Activated CD8-positive, alpha-beta memory T cell treated with anti-CD3 and anti-CD28 coated beads for 24 hours (primary cell): ENCODE measurements at places on chromosomes 7 and 10.

DNA sequence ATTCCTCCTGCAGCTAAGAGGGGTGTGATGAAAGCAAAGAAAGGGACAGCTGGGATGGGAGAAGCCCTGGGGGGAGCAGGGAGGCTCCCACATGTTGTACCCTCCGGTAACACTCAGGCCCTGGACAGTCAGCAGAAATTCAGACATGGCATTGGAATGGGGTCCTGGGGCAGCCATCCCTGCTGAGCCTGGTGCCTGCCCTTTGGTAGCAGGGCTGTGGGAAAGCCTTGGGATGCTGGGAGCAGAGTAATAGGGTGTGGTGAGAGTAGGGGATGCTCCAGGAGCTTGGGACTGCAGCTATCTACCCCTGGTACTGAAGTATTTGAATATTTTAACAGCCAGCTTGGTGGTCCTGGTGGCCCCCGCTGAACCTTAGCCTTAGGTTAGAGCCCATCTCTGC is 56.8 kb downstream of the FAM241B start:
- DNase-seq = no peak

GRCh38 chr10:50464004-50464409 is 159.7 kb downstream of the SGMS1 start:
- DNase-seq = no peak

- no peak for DNase-seq
Measured at GRCh38 chr10:60905580-60905979, 38.4 kb downstream of the RHOBTB1 start.

GRCh38 chr10:118865998-118866693 is 111.4 kb upstream of the CACUL1 start:
- no peak for DNase-seq

DNA sequence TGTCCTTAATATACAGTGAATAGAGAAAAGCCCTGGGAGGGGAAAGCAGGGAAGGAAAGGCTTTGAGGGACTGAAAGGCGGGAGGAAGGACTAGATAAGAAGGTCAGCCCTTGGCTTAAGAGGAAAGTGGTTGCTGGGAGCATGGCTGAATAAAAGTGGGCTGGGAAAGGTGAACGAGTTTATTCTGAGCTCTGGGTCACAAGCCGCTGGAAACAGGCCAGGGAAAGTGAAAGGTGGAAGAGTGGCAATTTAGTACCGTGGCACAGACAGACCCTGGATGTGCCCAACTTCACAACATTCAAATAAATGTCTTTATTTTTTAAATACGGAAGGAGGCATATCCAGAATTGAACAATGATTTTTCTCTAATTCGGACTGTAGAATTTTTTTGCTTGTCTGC is 39.7 kb downstream of the TAC1 start:
- no peak for DNase-seq

DNA sequence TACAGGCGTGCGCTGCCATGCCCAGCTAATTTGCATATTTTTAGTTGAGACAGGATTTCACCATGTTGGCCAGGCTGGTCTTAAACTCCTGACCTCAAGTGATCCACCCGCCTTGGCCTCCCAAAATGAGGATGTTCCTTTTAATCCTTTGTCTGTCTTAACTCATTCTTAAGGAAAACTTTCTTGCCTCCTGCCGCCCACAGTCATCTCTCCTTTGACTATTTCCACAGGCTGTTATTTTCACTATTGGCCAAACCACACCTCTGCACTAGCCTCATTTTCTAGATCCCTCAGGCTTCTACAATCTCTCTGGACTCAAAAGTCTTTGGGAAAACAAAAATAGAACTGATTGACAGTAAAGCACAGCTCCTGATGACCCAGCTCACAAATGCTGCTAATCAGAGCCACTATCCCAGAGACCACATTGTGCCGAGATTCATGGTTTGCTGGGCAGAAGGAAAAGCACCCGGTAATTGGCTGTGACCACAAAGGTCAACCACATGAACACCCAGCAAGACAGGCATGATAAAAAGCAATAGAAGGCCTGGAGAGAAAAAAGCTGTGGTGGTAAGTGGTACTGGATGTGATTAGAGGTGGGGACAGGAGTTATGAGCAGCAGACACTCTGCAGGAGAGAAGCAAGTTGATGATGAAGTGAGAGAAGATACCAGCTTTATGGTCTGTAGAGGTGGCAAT is 44.1 kb upstream of the ZNRF2 start:
- no peak for DNase-seq

- no peak for DNase-seq
Measured at GRCh38 chr7:27128034-27128433, 2.5 kb downstream of the HOXA4 start.

DNA sequence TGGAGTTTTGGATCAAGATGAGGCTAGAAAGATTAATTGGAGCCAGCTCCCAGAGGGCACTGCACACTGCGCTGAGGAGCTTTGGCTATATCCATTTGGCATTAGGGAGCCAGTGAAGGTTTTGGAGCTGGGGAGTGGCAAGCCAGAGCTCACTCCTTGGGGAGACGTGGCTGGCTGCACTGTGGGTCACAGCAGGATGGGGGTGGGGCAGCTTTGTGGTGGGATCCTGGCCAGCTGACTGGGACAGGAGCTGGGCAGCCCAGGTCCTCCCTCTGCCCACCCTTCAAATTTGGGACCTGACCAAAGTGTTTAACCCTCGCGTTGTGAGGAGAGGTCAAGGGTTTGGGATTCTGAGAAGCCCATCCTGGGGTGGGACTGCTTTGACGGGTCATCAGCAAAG is 5.0 kb downstream of the C10orf105 start:
- no peak for DNase-seq

DNA sequence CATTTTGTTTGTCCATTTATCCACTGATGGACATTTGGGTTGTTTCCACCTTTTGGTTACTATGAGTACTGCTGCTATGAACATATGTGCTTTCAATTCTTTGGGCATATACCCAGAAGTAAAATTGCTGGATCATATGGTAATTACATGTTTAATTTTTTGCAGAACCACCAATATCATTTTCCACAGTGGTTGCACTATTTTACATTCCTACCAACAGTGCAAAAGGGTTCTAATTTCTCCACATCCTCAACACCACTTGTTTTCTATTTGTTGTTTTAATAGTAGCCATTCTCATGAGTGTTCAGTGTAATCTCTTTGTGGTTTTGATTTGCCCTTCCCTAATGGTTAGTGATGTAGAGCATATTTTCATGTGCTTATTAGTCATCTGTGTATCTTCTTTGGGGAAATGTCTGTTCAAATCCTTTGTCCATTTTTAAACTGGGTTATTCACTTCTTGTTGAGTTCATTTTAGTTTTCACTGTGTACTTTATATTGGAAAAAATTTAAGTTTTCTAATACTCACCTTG is 101.9 kb downstream of the HIBADH start:
- DNase-seq = no peak

DNA sequence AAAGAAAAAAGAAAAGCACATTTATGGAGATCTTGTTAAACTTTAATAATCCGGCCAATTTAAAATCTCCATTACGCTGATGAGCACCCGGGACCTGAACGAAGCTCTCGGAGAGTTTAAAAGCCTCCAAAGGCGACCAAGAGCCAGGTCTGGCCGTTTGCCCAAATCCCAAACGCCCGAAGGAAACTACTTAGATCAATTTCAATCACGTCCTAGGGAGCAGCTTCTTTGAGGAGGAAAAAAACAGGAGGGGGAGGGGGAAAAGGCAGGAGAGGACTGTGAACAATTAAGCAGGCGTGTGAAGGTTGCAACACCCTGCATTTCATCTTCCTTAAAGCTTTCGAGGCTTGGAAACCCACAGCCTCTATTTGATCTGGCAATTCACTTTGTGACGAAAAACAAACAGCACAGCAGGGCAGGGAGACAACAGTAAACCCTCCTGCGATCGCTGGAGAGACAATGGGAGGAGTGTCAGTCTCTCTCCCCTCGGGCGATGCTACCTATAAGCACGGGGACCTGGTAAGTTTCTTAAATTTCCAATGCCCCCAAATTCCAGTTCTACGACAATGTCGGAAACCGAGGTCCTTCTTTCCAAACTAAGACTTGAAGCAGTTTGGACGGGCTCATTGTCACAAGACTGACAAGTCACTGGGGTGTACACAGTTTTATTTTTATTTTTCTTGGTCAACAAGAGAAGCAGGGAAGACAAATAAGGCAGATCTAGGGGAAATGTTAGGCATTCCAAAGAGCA is 1.2 kb downstream of the KLF6 start:
- peak; percentile 75 for DNase-seq

GRCh38 chr10:99540657-99541531 is 8.2 kb downstream of the NKX2-3 start:
- no peak for DNase-seq

DNA sequence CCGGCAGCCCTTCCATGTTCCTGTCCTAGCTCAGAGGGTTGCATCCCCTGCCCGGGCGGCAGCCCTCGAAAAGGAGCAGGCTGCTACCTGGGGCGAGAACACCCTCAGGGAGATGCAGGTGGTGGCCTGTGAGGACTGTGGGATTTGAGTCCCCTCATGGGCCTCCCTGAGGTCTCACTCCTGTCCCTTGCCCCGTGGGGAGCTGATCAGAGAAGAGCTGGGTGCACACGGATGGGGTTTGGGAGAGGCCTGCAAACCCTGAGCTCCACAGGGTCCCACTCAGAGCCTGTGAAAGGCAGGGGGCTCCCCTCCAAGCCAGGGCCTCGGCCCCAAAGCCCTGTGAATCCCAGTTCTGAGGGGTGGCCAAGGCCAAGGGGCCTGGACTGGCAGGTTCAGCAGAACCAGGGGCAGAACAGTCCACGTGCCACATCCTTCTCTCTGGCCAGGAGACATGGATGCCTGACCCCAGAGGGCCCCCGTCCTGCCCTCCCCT is 424 bp upstream of the CYP2W1 start:
- DNase-seq = no peak

GRCh38 chr7:32937344-32938174 is 19.7 kb upstream of the FKBP9 start:
- DNase-seq = no peak

DNA sequence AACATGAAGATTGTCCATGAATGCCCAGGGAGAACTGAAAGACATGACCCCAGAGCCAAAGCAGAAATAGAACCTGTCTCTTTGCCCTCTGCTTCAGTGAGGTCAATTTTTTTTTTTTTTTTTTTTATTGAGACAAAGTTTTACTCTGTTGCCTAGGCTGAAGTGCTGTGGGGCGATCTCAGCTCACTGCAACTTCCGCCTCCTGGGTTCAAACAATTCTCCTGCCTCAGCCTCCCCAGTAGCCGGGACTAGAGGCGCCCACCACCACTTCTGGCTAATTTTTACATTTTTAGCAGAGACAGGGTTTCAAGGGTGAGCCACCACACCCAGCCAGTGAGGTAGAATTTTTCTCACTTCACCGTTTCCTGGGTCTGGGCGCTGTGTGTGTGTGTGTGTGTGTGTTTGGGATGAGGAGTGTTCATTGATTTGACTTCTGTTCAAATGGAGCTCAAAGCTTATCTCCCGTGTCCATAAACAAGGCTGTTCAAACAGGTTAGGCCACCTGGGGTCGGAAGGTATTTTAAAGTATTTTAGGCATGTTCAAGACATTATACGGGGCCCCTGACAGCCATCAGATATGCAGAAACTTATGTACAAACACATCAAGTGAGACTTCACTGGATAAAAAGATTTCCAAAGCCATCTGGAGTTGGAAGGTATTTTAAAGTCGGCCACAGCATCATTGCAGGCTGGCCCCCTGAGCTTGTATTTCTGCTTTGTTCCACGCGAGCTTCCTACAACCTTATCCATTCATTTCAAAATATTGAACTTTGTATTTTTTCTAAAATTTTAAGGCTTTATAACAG is 93.8 kb downstream of the MAP3K8 start:
- DNase-seq = no peak

DNA sequence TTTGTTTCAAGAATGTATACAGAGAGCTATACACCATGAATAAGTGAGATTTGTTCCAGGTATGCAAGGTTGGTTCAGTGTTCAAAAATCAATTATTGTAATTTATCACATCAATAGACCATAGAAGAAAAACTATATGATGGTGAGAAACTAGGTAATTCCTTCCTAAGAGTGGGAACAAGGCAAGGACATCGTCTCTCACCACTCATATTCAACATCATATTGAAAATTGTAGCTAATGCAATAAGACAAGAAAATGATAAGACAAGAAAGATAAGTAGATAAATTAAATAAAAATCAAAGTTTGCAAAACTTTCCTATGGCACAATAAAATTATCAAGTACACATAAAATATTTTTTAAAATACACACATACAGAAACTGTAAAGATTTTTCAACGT is 385.3 kb upstream of the COBL start:
- DNase-seq = no peak

DNA sequence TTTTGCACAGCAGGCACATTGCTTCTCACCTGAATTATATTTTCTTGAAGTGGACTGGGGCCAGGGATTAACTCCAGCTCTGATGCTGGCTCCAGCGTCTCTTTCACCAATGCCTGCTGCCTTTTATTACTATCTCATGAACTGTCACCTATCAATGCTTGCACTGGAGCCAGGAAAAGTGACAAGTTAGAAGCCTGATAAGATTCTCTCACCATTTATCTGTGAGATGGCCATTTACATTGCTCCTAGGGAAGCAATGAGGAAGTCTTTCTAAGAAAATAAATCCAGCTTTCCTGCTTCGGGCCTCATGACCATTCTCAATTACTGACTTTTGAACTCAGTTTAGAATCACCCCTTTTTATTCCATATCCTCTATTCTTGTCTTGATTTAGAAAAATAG is 48.5 kb upstream of the LRRTM3 start:
- no peak for DNase-seq

DNA sequence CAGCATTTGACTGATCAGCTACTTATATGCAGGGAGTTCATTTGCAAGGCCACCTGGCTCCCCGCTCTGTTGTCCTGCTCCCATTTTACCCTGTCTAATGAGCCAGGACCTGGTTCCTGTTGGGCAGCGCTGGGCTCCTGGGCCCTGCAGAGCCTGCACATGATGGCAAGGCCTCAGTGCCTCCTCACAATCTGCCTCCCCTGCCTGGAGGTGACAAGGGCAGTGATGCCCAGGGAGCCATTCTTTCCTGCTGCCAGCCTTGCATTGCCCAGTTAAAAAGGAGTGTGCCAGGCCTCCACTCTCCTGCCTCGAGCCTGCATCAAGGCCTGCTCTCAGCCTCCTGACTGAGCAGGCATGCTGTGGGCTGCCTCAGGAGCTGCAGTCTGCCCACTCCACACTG is 28.5 kb downstream of the CHAT start:
- DNase-seq = no peak

DNA sequence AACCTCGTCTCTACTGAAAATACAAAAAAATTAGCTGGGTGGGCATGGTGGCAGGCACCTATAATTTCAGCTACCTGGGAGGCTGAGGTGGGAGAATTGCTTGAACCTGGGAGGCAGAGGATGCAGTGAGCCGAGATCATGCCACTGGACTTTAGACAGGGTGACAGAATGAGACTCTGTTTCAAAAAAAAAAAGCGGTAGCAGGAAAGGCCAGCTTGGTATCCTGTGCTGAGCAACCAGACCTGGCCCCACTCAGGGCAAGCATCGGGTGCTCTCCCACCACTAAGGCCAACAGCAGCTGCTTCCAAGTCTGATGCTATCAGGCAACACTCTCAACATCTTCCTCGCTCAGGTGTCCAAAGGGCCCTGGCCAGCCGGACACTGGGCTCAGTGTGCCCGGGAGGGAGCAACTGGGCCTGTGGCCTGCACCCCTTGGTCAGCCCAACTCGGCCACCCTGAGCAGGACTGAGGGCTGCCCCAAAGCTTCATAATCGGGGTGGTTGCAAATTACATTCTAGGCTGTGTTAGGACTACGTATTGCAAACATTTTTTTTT is 44.3 kb upstream of the MSMB start:
- peak; percentile 52 for DNase-seq
